ENCODE measurements at places on chromosomes 3 and 15.
A peak's percentile ranks its signal among the peaks of the same experiment; 100 is the strongest.

DNA sequence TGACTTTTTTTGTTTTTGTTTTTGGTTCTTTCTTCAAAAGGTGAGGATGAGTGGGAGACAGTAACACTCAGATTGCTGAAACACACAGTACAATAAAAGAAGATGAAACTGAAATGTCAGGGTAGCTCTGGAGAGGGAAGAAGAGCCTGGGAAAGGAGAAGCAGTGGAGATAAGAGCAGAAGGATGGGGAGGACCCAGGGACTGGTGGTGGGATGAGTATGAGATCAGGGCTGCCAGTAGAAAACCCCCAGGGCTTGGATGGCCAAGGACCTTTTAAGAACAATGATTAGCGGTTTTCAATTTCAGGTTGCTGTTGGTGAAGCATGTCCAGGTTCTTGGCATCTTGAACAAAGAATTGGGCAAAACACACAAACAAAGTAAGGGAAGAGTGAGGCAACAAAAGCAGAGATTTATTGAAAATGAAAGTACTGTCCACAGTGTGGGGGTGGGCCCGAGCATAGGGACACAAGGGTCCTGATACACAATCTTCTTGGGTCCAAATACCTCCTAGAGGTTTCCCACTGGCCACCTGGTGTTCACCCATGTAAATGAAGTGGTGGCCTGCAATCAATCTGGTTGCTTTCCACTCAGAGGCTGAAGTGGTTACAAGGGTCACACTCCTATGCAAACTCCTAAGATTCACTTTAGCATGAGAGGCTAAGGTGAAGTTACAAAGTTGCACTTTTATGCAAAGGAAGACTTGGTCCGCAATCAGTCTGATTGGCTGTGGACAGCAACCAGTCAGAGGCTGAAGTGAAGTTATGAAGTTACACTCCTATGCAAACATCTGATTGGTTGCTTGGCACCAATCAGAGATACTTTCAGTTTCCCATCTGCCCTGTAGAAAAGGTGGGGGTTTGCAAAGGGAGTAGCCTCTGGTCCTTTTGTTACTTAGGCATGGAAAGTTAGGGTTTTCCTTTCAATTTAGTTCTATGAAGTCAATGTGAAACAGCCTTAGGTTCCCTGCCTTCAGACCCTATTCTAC lies 26.1 kb upstream of the MFSD1 start:
- DNase-seq = no peak

- no peak for DNase-seq
Measured at GRCh38 chr15:70653426-70653825, 109.9 kb downstream of the UACA start.

DNA sequence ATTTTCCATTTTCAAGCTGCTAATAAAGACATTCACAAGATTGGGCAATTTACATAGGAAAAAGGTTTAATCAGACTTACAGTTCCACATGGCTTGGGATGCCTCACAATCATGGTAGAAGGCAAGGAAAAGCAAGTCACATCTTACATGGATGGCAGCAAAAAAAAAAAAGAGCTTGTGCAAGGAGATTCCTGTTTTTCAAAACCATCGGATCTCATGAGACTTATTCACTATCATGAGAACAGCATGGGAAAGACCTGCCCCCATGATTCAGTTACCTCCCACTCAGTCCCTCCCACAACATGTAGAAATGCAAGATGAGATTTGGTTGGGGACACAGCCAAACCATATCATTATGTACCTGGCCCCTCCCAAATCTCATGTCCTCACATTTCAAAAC lies 202.0 kb downstream of the FNDC3B start:
- no peak for DNase-seq

- no peak for DNase-seq
Measured at GRCh38 chr3:134370611-134371531, 3.4 kb downstream of the AMOTL2 start.

- no peak for DNase-seq
Measured at GRCh38 chr15:73296609-73297353, 72.0 kb downstream of the HCN4 start.

DNA sequence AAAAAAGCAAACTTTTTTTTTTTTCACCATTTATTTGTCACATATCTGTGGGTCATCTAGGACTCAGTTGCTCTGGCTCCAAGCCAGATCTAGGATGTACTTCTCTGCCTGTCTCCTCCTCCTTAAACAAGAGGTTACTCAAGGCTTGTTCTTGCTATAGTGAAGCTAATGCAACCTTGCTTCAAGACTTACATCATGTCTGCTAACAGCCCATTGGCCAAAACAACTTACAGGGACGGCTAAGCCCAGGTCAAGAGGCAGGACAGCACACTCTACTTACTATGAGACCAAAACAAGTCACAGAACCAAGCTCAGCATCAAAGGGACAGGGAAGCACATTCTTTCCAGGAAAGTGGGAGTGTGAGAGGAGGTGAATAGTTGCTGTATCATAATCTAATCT lies 123.8 kb upstream of the BNIP2 start:
- no peak for DNase-seq

DNA sequence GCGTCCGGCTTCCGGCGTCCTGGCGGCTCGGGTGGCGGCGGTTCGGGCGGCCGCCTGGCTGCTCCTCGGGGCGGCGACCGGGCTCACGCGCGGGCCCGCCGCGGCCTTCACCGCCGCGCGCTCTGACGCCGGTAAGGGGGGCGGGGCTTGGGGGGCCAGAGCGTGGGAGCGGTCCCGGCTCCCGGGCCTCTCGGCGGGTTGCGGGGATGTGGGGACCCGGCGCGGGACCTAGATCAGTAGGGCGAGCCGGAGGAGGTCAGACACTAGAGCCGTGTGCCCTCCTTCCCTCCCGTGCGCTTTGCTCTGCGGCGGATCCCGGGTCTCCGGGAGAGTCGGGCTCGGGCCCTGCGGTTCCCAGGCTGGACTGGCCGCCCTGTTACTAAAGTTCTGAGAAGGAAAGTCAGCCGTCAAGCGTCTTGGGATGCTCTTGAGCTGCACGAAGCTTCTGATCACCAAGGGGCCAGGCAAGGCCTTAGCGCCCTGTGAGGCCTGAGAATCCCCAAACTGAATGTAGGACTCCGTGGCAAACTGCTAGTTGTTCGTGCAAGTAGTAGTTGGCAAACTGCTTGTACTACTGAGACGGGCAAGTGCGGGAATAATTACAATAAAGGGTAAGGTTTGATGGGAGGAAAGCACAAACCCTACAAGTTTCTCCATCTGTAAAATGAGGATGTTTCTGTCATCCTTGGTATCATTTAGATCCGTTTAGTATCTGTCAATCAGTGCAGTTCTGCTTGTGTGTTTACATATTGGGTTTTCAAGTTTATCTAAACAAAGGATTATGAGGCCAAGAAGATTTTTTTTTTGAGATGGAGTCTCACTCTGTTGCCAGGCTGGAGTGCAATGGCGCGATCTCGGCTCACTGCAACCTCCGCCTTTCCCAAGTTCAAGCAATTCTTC lies 587 bp downstream of the PIGX start:
- DNase-seq = peak; percentile 88

DNA sequence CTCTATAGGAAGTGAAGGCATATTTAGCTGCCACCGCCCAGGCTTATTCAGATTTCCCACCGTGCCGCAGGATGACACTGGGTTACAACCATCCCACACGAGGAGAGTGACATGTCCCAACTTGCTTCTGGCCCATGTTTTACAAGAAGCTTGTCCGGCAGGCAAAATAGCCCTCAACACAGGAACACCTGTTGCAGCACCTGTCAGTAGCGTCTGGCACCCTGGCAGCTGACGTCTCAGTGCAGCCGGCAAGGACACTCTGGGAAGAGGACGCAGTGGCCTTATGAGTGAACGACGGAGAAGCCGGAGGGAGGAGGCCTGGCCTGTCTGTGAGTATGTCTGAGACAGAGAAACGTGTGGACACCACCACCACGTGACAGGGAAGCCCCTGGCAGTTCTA lies 32.1 kb downstream of the FAM174B start:
- DNase-seq = peak; percentile 82

- DNase-seq = no peak
Measured at GRCh38 chr3:138933981-138934691, 12.8 kb downstream of the FOXL2 start.

- DNase-seq = no peak
Measured at GRCh38 chr3:150341891-150342290, 66.2 kb upstream of the TSC22D2 start.

GRCh38 chr3:159263750-159264553 lies 462.1 kb downstream of the MFSD1 start:
- peak; percentile 45 for DNase-seq

- no peak for DNase-seq
Measured at GRCh38 chr3:159513867-159514380, 474.7 kb upstream of the IL12A start.

GRCh38 chr15:27530994-27531393 lies 560.0 kb downstream of the GABRG3 start:
- DNase-seq = no peak

GRCh38 chr15:75051191-75051608 lies 27.8 kb downstream of the PPCDC start:
- peak; percentile 9 for DNase-seq

GRCh38 chr3:102237181-102237580 lies 197.6 kb upstream of the ZPLD1 start:
- no peak for DNase-seq

DNA sequence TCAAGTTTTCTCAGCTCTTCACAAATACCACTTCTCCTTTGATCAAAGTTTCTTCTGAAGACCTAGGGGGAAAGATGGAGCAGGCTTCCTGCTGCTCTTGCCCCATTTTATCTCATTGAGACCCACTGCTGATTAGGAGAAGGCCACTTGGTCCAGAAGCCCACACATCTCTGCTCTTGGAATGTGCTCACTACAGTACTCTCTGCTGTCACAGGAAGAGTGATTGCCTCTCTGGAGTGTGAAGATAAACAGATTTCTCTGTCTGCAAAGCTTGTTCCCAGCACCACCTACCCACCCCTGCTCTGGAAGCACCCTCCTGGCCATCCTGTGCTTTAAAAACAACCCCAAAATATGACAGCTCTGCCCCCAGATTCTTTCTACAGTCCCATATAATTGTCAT lies 41.3 kb upstream of the PRTG start:
- no peak for DNase-seq

DNA sequence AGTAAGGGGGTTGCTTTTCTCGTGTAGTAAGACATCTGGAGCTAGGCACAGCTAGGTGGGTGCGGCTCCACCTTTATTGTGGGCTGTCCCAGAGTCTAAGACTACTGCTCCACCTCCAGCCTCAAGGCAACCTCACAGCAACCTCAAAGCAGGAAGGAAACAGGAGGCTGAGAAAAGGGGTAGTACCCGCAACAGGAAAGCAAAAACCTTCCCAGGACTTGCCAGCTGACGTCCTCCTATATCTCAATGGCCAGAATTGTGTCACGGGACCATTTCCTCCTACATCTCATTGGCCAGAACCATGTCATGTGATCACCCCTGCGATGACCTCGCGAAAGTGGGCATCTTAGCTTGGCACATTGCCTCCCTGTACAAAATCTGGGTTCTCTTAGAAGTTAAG lies 4.3 kb upstream of the GPR160 start:
- no peak for DNase-seq

DNA sequence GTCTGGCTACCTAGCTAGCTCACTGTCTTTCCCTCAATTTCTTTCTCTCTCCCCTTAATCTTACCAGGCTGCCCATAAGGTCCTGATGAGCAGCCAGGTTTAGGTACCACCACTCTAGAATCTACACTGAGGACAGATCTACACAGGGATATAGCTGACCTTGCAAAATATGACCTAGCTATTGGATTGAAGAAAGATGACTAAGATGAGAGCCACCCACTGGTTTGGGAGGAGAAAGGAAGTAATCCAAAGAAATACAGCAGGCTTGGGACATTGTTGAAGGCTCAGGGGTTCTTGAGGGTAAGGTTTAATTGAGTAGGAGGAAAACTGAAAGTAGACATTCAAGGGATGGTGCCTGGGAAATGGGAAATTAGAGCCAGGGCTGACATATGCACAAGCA lies 142.0 kb upstream of the TMC3 start:
- DNase-seq = no peak

- DNase-seq = peak; percentile 89
Measured at GRCh38 chr3:117997201-117998049, 1037.2 kb downstream of the IGSF11 start.

DNA sequence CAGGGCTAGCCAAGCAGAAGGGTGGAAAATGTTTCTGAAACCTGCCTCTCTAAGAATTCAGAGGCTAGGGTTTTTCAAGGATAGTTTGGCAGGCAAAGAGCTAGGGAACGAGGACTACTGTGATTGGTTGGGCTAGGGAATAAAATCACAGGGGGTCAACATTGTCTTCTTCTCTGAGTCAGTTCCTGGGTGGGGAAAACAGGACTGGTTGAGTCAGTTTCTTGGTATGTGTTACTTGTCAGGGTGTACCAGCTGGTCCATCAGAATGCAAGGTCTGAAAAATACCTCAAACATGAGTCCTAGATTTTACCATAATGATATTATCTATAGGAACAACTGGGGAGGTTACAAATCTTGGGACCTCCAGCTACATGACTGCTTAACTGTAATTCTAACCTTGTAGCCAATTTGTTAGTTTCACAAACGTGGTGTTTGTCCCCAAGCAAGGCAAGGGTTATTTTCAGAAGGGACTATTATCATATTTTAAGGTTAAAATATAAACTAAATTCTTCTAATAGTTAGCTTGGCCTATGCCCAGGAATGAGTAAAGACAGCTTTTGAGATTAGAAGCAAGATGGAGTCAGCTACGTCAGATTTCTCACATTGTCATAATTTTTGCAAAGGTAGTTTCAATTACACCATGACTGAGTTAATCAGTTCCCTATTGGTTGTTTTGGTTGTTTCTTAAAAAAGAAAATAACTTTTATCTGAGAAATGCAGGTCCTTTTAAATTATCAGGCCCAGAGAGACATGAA lies 231.5 kb downstream of the ALCAM start:
- no peak for DNase-seq

DNA sequence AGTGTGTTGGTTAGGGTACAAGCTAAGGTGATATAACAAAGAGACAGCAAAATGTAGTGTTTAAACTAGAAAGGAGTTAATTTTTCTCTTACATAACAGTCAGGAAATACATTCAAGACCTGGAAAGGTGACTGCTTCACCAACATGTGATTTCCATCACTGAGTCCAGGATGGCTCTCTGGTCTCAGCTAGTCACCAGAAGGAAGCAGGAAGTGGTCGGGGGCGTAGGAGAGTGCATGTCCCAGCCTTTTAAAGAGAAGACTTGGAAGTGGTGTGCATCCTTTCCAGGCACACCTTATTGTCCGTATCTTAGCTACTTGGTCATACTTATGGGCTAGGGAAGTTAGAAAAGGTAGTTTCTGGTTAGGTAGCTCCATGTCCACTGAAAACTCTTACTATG lies 11.1 kb upstream of the UBE2Q2 start:
- no peak for DNase-seq

GRCh38 chr3:87053553-87053952 lies 62.6 kb upstream of the VGLL3 start:
- DNase-seq = no peak

DNA sequence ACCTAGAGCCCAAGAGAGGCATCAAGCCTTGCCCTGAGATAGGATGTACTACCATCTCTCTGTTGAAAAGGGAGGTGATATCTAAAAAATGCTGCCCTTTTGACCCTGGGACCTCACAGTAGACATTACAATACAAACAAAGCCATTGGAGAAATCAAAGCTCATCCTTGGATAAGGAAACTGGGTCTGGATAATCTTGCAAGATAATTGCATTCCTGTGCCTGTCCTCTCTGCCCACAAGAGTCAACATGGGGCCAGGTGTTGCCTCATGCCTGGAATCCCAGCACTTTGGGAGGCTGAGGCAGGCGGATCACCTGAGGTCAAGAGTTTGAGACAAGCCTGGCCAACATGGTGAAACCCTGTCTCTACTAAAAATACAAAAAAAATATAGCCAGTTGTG lies 57.3 kb upstream of the DLG1 start:
- no peak for DNase-seq
